Stimulated activated CD8-positive, alpha-beta memory T cell treated with anti-CD3 and anti-CD28 coated beads, Interleukin-2, amount 100 ng/mL, for 1 hour (primary cell): ENCODE measurements at places on chromosomes 7 and 10.

DNA sequence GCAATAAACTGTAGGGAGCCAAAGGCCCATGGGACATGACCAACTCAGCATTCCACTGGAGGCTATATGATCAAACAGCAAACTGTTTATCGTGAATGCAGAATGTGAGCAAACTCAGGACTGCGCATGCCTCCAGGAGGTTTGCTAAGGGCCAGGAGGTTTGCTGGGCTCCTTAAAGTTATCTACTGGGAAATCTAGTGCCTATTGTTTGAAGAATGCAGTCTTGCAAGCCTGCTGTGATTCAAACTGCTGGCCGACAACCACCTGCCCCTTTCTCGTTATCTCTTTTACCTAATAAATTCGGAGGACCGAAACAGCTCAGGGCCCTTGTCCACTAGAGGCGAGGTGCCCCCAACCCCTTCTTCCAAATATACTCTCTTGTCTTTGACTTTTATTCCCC is 404.1 kb downstream of the KCNMA1 start:
- no peak for DNase-seq

- no peak for DNase-seq
Measured at GRCh38 chr10:13668126-13668525, 81.4 kb downstream of the PRPF18 start.

GRCh38 chr7:33503014-33503413 is 373.6 kb downstream of the BBS9 start:
- no peak for DNase-seq

DNA sequence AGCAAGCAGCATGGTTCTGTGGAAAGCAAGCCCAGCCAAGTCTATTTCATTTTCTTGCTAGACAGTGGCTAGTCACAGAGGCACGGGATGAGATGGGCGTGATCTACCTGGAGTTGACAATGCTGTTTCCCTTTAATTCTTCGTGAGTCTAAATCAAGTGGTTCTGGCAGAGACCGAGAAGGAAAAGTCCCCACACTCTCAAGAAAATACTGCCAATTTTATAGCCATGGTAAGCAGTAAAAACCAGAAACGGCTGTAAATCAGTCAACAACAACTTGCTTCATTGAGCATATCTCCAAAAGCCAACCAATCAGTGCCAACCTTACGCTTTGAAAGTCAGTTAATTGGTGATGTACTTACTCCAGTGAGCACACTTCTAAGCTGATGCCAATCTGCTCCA is 223.4 kb downstream of the SEC23IP start:
- DNase-seq, result no peak
